ENCODE measurements at places on chromosomes 1 and 21.

DNA sequence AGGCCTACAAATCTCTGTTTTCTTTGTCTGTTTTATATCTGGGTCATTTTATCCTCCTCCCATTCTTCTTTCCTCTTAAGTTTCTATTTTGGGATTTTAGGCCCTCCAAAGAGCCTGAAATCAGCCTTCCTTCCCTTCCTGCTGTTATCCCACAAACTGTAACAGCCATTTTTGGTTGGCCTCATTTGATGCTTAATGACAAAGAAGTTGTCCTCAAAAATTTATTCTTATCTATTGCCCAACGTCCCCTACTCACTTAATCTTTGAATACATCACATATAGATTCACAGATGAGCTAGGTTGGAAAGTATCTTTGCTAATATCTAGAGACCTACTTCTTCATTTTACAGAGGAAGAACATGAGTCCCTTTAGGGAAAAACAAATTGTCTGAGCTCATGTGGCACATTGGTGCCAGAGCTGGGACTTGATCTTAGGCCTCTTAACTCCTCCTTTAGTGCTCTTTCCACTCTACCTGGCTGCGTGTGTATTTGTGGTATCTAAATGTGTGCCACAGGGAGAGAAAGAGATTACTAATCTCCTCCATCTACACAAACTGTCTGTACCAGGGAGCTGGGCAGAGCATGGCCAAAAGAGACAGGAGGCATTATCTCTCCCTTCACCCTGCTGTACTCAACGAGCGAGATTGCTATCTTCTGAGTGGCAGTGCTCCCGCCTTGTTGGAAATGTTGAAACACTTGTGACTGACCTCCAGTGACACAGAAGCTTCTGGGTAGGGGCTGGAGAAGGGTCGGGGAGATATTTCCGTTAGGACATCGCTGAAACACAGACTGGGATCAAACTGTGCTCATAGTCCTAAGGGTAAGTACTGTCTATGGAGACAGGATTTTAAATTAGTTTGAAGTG is 30.1 kb downstream of the RHEX start:
- DNase-seq = no peak

DNA sequence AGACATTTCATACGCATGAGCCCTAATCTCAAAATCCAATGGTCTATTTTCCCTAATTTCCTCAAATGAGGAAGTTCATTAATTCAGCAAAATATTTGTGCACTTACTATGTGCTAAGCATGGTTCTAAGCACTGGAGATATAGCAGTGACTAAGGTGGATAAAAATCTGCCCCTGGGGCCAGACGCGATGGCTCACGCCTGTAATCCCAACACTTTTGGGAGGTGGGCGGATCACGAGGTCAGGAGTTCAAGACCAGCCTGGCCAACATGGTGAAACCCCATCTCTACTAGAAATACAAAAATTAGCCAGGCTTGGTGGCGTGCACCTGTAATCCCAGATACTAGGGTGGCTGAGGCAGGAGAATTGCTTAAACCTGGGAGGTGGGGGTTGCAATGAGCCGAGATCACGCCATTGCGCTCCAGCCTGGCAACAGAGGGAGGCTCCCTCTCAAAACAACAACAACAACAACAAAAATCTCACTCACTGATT is 4.3 kb upstream of the MIIP start:
- DNase-seq = no peak

DNA sequence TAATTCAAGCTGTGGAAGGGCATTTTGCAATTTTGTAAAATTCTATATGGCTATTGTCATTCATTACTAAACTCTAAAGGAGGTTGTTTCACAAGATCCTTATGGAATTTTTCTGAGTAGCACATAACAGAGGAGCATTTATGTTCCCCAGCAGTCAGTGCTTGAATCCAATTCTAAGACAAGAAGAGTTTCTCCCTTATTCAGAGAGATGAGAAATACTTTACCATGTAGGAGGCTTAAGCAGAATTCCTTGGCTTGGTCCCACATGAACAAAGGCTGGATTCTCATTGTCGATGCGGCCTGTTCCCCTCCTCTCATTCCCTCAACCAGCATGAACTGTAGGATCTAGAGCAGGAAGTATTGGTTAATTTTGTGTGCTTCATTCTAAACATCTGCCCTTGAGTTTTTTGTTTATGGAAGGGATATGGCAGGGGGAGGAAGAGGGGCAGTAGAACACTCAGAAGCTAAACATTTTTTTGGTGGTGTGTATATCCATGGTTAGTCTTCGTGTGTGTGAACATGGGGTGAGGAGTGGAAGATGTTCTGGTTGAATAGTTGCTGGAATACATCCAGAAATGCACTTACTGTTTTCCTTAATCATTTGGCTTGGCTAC is 74.3 kb downstream of the LAMC1 start:
- peak; percentile 76 for DNase-seq

GRCh38 chr1:19814681-19815503 is at the start of gene RNF186:
Gene RNF186, minus strand, starts transcription at chr1:19815283. Its CDS starts 182 bp downstream, at chr1:19815101.
- no peak for DNase-seq

DNA sequence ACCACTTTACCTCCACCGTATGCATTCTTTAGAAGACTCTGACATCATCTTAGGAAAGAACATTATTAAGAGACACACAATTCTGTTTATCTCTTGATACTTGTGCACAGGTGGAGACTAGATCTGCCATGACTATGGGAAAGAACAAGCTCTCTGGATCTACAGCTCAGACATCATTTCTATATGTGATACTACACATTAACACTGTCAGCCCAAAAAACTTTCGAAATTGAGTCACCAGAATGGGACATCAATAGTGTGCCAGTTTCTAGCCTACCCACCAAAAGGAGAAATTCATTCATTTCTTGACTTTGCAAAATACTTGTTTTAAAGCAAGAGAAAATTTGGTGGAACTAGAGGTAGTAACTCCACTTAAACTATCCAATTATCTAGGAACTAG is 6.0 kb upstream of the EVI5 start:
- DNase-seq = no peak

DNA sequence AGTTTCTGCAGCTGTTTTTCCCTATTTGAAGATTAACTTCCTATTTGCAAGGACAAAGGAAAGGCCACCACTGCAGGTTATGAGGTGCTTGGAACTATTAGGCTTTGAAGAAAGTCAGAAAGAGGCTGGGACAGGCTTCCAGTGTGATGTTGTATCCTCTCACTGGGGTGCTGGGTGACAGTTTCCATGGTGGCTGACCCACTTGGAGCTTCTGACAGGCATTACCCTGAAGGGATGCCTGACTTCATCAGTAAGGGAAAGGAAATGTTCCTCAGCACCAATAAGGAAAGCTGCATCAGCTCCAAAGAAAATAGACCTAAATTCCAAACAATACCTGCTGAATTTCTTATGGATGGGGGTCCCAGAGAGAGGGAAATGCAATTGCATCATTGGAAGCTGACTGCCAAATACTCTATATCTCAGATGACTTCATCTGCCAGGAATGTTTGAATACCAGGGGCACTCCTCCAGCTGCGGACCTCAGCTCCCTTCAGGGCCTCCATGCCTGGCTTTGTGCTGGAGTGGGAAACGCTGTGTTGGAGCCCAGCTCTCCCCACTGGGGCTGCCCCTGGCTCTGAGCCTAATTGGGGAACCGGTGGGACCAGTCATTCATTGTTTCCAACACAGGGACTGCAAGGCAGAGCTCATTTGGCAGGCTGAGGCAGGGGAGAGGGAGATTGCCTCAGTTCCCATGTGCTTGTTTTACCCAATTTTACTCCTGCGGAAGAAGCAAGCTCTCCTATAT is 76.6 kb downstream of the RGL1 start:
- peak; percentile 39 for DNase-seq

DNA sequence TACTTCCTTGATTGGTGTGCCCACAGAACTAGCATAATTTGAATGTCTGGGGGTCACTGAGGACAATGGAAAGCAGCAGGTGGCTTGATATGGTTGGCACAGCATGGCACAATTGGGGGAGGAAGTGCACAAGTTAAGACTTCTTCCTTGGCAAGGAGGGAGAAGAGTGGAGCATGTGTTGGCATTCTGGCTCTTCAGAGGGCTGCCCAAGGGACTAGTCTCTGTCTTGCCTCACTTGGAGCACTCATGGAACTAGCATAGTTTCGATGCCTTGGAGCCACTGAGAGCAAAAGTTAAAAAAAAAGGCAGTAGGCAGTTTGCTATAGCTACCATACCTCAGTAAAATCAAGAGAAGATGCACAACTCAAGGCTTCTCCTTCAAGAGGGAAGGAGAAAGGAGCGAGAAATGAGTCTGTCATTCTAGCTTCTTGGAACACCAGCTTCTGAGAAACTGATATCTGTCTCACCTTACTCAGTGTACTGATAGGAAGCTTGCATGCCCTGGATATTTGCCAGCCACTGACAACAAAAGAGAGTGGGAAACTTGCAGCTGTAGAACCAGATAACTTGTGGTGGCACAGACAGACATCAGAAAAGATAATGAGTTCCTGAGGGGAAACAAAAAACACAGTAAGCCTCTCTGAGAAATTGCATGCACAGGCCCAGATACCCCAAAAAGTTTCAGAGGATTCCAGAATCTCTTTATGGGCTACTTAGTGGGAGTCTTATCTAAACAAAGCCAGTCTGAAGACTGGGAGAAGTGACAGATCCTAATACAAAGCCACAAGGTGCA is 207.5 kb upstream of the SAMSN1 start:
- DNase-seq = no peak

GRCh38 chr1:152160576-152160975 is 1.5 kb upstream of the RPTN start:
- DNase-seq = no peak

DNA sequence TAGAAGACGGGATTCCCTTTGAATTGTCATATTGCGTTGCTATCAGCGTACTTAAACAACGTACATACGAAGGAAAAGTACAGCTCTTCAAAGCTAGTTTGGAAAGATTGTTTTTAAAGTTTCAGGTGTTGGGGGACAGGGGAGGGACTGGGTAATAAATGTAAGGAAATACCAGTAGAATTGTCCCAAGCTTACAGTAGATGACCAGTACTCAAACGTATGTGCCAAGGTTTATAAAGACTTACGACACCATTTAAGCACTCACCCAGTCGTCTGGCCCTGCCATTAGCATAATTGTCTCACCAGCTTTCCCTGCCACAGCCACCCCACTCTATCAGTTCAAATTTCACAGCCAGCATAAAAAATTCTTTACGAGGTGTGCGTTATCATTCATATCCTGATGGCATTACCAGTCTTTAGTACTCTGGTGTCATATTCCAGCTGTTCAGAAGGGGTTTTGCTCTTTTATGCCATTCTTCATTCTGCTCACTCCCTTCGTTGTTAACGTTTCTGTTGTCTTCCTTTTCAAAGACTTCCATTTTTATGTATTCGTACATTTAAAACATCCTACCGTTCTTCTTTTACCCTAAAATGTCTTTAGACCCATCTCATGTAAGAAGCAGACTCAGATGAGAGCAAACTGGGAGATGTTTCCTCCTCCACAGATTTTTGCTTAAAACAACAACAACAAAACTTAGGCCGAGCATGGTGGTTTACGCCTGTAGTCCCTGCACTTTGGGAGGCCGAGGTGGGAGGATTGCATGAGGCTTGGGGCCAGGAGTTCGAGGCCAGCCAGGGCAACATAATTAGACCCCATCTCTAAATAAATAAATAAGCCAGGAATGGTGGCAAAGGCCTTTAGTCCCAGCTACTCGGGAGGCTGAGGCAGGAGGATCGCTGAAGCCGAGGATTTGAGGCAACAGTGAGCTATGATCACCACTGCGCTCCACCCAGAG is 1.0 kb upstream of the HP1BP3 start:
- peak; percentile 83 for DNase-seq

DNA sequence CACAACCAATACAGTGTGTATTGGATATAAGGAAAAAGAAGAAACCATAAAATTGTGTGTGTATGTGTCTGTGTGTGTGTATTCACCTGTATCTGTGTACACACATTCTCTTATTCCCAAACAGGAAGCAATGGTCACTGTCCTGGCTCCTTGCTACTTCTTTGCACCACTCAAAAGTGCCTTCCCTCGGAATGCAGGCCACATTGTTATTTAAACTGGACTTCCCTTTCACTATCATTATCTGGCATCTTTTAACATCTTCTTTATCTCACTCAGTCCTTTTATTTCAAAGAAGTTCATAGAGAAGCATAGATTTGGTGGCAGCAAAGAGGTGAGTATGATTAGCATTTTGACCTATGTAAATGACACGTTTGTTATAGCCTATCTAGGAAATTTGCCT is 803.7 kb downstream of the NCAM2 start:
- no peak for DNase-seq

DNA sequence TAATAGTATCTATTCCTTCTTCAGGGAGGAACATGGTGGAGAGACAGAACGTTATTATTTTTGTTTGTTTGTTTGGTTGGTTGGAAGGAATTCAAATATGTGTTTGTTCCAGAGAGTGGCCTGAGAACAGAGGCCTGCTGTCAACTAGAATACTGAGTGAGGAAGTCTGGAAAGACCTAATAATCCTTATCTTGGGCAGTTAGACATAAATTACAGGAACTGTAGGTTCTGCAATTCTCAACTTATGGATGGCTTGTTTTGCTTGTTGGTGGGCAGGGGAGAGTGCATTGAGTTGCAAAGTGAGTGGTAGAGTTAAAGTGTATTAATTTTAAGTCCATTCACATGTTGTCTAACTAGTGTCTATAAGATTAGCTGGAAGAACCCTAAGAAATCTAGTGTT is 197.6 kb downstream of the BACH1 start:
- no peak for DNase-seq

DNA sequence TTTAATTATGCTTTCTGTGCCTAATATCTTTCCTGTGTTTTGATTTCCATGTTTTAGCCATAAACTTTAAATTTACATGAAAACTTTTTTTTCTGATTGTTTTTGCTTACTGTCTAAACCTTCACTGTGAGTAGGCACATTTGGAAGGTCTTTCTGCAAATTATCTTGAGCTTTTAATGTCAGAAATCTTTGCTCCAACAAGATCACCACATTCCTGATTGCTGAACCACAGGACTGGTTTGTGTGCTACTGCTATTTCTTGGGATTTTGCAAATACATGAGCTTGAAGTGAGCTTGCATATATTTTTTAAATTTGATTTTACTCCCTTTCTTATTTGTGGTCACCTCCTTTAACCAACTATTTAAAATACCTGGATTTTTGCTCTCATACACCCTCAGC is 61.3 kb downstream of the PTBP2 start:
- DNase-seq = no peak

DNA sequence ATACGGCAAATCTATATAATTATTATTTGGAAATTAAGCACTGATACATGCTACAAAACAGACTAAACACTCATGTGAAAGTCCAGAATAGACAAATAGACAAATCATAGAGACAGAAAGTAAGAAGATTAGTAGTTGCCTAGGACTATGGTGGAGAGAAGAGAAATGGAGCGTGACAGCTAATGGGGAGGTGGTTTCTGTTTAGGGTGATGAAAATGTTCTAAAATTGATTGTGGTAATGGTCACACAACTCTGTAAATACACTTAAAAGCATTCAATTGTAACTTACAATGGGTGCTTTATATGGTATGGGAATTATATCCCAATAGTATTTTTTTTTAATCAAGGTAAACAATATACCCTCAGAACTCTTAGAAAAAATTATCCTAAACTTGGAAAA is 20.4 kb upstream of the ITLN2 start:
- no peak for DNase-seq

- DNase-seq = peak; percentile 83
These were observed 17.6 kb downstream of the PBX1 start for GRCh38 chr1:164576291-164577271.

GRCh38 chr1:11858968-11859871 is 475 bp upstream of the NPPB start:
- peak; percentile 22 for DNase-seq

- DNase-seq = no peak
These were observed 490.6 kb downstream of the KIF26B start for GRCh38 chr1:245645406-245645805.

- peak; percentile 29 for DNase-seq
These were observed 55.3 kb upstream of the BOLA1 start for GRCh38 chr1:149844101-149844500.

GRCh38 chr1:201791779-201792173 is 37.2 kb upstream of the IPO9 start:
- DNase-seq = no peak

Measured in fibroblast of gingiva (primary cell).